ENCODE measurements at places on chromosomes 12 and 14. TPM values are rescaled to one million over a fixed set of nuclear protein-coding genes. Genes with fewer than 3 reads are reported as not detected.

Gene SMCO2
- total RNA-seq, result not detected

DNA sequence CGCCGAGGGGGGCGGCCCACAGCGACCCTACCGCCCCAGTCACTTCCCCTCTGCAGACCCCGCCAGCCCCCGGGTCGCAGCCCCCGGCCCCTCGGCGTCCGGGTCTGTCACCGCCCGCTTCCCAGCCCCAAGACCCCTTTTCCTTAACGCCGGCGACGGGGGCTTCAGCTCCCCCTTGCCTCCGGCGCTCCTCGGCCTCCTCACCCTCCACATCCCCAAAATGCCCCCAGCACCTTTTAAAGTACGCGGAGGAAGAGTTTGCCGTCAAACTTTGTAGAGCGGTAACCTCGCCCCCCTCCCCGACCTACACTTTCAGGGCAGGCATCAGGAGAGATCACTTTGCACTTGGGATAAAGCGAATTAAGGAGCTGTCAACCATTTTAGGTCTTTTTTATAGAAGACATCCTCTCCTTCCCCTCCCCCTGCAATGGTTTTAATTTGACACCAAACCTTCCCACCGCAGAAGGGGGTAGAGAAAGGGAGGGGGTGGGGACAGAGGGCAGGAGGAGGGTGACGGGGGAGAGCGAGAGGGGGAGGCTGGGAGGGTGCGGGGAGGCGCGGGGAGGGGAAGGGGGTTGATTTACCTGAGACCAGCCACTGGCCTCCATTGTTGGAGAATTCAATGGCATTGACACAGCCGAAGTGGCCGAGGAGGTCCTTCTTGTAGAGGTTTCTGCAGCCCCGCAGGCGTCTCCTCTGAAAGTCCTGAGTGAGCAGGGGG is 578 bp downstream of the DCAF5 start:
- peak; percentile 5 for ATAC-seq

DNA sequence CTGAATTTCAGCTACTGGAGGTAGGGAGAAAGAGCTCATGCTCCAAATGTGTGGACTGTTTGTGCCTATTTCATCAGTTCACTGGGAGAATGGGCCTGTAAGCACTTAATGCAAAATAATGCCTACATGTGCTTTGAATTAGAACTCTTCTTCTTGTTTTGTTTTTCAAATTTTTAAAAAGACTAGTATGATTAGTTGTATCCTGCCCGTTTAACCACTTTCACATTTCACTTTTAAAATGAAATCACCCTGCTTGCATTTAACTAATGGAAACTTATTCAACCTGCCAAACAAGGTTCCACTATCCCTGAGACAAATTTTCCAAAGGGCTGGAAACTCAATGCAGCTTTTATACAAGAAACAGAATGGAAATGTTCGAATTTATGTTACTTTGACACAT is 79.7 kb downstream of the SAMD4A start:
- no peak for ATAC-seq

Gene ADCY4
- total RNA-seq, result 25.8 TPM

DNA sequence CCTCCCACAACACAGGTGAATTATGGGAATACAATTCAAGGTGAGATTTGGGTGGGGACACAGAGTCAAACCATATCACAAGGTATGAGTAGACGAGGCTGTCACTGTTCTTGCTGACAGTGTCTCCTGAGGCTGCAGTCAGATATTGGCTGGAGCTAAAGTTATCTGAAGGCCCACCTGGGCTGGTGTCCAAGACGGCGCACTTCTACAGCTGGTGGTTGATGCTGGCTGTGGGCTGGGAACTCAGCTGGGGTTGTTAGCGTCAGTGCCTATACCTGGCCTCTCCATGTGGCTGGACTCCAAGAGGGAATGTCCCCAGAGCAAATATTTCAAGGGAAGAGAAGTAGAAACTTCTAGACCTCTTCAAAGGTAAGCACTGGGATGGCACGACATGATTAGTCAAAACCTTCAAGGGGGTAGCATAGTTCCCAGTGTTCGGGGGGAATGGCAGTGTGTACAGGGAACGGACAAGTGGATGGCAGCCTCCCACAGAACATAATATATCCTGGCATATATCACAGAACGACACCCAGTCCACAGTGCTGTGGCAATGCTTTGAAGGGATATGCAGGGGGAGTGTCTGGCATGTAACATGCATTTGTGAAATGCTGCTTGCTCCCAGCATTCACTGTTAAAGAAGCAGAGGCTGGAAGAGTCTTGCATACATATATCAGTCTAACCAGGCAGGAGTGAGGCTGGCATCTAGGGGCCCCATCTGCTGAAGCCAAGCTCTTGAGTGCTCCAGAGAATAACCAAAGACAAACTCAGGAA is 126.7 kb upstream of the RFLNA start:
- no peak for ATAC-seq

DNA sequence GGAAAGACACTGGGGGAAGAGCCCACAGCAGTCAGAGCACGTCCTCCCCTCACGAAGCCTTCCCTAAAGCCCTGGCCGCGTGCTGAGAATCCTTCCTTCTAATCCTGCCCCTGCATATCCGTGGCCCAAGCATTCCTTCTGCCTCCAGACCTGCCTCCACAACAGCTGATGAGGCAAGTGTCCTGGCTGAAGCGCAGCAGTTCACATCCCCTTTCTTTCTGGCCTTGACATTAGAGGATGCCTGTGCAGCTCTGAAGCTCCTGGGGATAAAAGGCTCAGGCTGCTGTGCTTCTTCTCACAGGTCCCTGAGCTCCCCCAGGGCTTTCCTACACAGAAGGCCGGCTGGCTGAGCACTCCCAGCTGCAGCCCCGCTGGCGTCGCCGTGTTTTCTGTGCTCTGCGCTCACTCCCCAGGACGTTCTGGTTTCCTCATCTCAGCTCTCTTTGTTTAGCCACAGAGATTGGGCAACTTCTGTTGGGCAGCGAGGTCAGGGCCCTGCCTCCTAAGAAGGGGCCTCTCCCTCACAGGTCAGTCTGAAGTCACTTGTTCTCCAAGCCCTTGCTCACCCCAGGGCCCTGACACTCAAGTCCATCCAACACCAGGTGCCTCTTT is 45.8 kb downstream of the NINJ2 start:
- peak; percentile 89 for ATAC-seq

- peak; percentile 92 for ATAC-seq
Observed at GRCh38 chr12:130953771-130954543, at the start of gene ADGRD1. Gene ADGRD1, plus strand, starts transcription at chr12:130953907. Its CDS starts 559 bp downstream, at chr12:130954466.

DNA sequence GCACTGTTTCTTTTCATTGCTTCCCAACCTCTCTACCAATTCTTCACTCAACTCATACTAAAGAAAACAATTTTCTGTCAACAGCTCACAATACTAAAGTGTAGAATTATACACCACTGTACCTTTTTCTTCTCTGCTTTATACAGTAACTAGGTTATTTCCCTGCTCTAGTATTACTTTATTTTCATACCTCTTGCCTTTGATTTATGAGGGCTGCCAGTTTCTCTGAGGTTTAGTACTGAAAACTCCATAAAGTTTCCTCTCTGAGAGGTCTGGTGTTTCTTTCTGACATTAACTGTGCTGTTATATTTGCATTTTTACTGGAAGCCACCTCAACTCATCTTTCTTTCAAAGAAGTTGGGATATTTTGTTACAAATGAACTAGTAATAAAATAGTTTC is 63.0 kb upstream of the GRIP1 start:
- ATAC-seq, result no peak

Gene TPPP2
- not detected for total RNA-seq

Gene JKAMP
- total RNA-seq, result 28.7 TPM

Measured in gastroesophageal sphincter (tissue), 4 donors.